ENCODE measurements at places on chromosomes 6 and 20. TPM values are rescaled to one million over a fixed set of nuclear protein-coding genes. Genes with fewer than 3 reads are reported as not detected.
A peak's percentile ranks its signal among the peaks of the same experiment; 100 is the strongest.

DNA sequence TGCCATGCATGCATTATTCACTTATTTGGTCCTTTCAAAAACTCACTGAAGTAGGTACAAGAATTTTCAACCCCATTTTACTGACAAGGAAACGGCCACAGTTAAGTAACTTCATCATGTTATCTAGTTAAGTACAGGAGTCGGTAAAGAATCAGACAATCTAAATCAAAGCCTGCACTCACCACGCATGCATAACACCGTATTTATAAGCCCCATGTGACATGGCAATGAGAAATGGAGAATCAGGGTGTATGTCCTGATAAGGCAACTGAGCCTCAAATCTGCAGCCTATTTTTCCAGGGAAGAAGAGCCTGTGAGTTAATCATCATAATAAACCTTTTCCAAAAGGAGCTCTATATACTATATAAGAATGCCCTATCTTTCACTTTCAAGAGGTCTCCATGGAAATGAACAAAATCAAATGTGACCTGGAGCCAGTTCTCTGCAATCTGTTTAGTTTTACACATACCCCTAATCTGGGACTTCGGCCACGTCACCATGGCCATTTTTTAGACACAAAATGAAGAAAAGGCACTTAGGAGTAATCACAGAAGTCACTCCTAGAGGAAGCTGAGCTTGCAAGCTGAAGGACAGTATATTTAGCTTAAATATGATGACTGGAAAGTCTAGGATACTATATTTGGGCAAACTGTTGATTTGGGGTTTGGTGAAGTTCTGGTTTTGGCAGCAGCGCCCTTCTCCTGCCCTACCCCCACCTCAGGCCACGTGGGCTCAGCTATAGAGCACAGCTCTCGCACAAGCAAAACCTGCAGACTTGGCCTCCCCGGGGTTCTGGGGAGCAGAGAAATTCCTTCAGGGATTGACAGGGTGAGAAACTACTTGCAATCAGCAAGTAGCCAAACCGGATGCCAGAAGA lies 19.2 kb downstream of the TRAM2 start:
- no peak overlapping the region for H3K4me3 ChIP-seq
- H3K36me3 ChIP-seq: peaks cover 7% of the 10 kb centered on the region
- peaks cover 56% of the 10 kb centered on the region for H3K4me1 ChIP-seq
- no peak for DNase-seq
- no peak overlapping the region for H3K27ac ChIP-seq

OR2H1 gene
- not detected for total RNA-seq

CNR1 gene
- total RNA-seq: not detected

LST1 gene
- total RNA-seq: not detected

GRCh38 chr6:147384029-147384428 lies 124.5 kb upstream of the SAMD5 start:
- H3K4me3 ChIP-seq: no peak overlapping the region
- DNase-seq: no peak
- H3K27me3 ChIP-seq: no peaks in the 10 kb centered on the region
- H3K36me3 ChIP-seq: peaks cover 7% of the 10 kb centered on the region
- no peak overlapping the region for H3K27ac ChIP-seq

MUCL3 gene
- not detected for total RNA-seq

- H3K4me3 ChIP-seq: peak overlapping the region; percentile 99
- peaks cover 31% of the 10 kb centered on the region for H3K4me1 ChIP-seq
- H3K27me3 ChIP-seq: no peaks in the 10 kb centered on the region
- peak overlapping the region; percentile 100 for H3K27ac ChIP-seq
- DNase-seq: no peak
These were observed 707 bp downstream of the MAN1A1 start for GRCh38 chr6:119348748-119349360.

DNA sequence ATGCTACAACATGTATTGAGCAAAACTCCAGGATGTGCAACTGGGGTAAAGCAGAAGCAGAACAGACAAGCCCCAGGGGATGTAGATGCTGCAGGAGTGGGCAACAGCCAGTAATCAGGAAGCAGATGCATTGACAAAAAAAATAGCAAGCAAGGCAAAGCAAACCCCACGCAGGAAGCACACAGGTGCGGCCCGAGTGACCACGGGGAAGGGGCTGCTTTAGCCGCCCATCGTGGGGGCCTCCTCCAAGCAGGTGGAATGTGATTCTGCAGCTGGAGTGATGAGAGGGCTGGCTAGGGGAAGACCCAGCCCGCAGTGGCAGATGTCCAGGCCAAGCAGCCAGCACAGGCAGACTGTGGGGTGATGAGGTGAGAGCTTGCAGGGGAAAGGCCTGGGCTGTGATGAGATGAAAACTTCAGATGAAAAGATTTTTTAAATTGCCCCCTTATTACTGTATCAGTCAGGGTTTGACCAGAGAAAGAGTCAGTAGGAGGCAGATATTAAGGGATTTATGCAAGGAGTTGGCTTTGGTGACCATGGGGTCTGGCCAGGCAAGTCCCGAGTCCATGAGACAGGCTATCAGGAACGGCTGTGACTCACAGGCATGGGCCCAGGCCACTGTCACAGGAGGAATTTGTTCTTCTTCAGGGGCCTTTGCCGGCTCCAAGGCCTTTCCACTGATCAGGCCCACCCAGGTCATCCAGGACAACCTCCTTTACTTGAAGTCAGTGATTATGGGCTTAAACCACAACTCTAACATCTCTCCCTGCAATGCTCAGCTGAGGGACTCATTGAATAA lies 207.6 kb downstream of the ANKRD60 start:
- H3K27me3 ChIP-seq: peaks cover 18% of the 10 kb centered on the region
- no peak overlapping the region for H3K27ac ChIP-seq
- no peaks in the 10 kb centered on the region for H3K4me1 ChIP-seq
- no peak overlapping the region for H3K4me3 ChIP-seq

IMPG1 gene
- not detected for total RNA-seq

DNA sequence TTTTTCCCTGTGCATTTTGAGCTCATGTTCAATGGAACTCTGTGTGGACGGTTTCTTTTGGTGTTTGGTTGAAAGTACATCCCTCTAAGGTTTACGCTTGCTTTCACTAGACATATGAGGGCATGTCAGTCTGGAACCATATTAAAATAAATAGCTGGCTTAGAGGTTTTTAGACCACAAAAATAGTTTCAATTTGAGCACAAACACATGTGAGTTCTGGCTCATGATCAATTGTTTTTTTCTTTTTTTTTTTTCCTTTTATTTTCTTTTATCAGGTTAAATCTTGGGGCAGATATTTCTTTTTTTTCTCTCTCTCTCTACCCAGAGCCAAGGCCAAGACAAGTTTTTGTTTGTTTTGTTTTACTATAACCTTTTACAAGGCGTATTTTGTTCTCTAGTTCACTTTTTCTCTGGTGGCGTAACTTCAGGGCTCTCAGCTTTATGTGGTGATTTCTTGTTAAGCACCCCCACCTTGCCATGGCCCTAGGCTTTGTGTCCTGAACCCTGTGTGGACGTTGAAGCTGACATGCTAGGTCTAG lies 92.9 kb downstream of the SHLD1 start:
- no peaks in the 10 kb centered on the region for H3K36me3 ChIP-seq
- no peak overlapping the region for H3K4me3 ChIP-seq
- H3K27ac ChIP-seq: no peak overlapping the region
- no peak for DNase-seq
- H3K27me3 ChIP-seq: no peaks in the 10 kb centered on the region

DNA sequence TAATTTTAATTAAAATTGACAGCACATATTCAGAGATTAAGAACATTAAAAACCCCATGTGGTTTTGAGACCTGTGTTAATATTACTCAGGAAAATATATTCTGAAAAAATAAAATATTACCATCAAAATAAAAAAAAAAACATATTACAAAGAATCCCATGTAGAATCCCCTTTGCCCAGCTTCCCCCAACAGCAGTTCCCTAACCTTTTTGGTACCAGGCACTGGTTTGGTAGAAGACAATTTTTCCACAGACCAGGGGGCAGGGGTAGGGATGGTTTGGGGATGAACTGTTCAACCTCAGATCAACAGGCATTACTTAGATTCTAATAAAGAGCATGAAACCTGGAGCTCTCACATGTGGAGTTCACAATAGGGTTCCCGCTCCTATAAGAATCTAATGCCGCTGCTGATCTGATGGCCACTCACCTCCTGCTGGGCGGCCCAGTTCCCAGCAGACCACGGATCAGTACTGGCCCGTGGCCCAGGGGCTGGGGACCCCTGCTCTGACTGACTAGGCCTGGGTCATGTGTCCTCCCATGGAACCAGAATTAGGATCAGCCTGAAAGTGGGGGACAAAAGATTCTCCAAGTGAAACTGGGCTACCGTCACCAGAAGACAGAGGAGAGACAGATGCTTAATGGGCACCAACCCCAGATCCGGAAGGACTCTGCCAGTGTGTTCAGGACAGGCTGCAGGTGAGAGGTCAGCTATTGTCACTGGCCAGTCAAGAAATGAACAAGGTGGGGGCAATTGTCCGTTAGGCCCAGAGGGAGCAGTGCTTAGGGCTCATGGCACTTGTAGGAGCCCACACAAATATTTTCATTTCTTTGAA lies 235.5 kb downstream of the PREX1 start:
- H3K27ac ChIP-seq: no peak overlapping the region
- H3K4me3 ChIP-seq: no peak overlapping the region
- DNase-seq: no peak
- H3K4me1 ChIP-seq: peaks cover 5% of the 10 kb centered on the region

GRCh38 chr20:1322511-1323245 lies 6.3 kb downstream of the SDCBP2 start:
- H3K4me1 ChIP-seq: peaks cover 53% of the 10 kb centered on the region
- no peaks in the 10 kb centered on the region for H3K27me3 ChIP-seq
- no peak overlapping the region for H3K27ac ChIP-seq

EGFL8 gene
- total RNA-seq: 3.1 TPM

- peaks cover 7% of the 10 kb centered on the region for H3K36me3 ChIP-seq
- H3K27me3 ChIP-seq: no peaks in the 10 kb centered on the region
- peaks cover 72% of the 10 kb centered on the region for H3K4me1 ChIP-seq
These were observed 1.6 kb downstream of the PXDC1 start for GRCh38 chr6:3749977-3750316.

NKX2-4 gene
- total RNA-seq: not detected

DNA sequence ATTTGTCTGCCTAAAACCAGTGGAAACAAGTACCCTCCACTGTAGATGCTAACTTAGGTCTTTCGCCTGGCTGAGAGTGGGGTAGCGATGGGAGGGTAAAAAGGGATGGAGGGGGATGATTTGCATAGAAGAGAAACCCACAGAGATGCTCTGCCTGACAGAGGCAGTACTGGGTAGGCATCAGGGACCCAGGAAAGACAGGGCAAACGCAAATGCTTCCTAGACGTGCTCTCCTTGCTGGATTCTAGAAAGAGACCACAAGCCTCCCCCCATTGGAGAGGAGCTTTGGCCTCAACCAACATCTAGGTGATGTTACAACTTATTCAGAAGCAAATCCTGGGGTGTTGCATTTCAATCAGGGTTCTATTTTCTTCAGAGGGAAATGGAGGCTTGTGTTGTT lies 3.2 kb downstream of the OLIG3 start:
- peaks cover 9% of the 10 kb centered on the region for H3K27me3 ChIP-seq
- H3K4me3 ChIP-seq: no peak overlapping the region
- H3K4me1 ChIP-seq: no peaks in the 10 kb centered on the region
- H3K27ac ChIP-seq: no peak overlapping the region
- H3K36me3 ChIP-seq: no peaks in the 10 kb centered on the region
- DNase-seq: no peak

GRCh38 chr6:14217728-14218518 lies 100.4 kb downstream of the CD83 start:
- 0 out of 2 replicates have a peak overlapping the region, but pooled peaks have one; percentile 1 for H3K4me3 ChIP-seq
- 0 out of 2 replicates have a peak, but pooled peaks cover 10% of the 10 kb centered on the region for H3K4me1 ChIP-seq
- H3K36me3 ChIP-seq: no peaks in the 10 kb centered on the region
- DNase-seq: peak; percentile 14
- no peak overlapping the region for H3K27ac ChIP-seq
- peaks cover 21% of the 10 kb centered on the region for H3K27me3 ChIP-seq

DNA sequence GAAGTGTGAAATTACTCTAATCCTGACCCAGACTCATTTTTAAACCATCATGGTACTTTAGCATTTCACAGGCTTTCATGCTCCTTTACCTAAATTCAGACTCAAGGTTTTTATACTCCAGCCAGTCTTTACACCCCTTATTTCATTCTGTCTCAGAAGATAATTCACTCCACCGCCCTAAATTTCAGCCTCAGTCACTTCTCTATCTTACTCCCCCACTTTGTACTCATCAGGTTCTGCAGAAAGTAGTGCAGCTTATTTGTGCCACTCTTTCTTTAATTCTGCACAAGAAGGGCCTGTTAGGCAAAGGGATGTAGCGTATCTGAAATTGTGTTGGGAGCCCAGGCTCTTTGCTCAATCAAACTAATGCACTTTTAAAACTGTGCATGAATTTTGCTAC lies 205.5 kb downstream of the ARHGAP18 start:
- no peaks in the 10 kb centered on the region for H3K27me3 ChIP-seq
- no peaks in the 10 kb centered on the region for H3K36me3 ChIP-seq
- H3K4me3 ChIP-seq: no peak overlapping the region
- H3K27ac ChIP-seq: no peak overlapping the region

ELOVL4 gene
- not detected for total RNA-seq

- H3K27me3 ChIP-seq: peaks cover 69% of the 10 kb centered on the region
- DNase-seq: no peak
- H3K4me1 ChIP-seq: peaks cover 27% of the 10 kb centered on the region
- H3K36me3 ChIP-seq: no peaks in the 10 kb centered on the region
- H3K27ac ChIP-seq: no peak overlapping the region
These were observed 1.7 kb downstream of the GABBR1 start for GRCh38 chr6:29631209-29631810.

DNA sequence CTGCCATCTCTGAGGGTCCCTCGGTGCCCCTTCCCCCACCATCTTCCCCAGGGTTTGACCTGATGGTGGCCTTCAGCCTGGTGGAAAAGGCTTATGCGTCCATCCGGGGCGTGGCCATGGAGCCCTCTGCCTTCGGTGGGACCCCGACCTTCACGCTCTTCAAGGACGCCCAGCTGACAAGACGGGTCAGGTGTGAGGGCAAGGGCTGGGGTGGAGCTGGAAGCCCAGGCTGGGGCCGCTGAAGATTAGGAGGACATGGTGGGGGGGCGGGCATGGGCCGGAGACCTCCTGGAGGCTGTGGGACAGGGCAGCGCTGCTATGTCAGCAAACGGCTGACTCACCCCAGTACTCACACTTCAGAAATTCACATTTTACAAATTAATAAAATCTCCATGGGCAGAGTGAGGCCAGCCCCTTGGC lies 23.5 kb downstream of the COL20A1 start:
- H3K4me1 ChIP-seq: no peaks in the 10 kb centered on the region
- H3K36me3 ChIP-seq: no peaks in the 10 kb centered on the region

PPP1R3G gene
- 0.56 TPM for total RNA-seq
